Cardiac muscle cell (in vitro differentiated cells and primary cell): ENCODE measurements at places on chromosomes 2 and 18. TPM values are rescaled to one million over a fixed set of nuclear protein-coding genes. Genes with fewer than 3 reads are reported as not detected.

TOGARAM2 gene
- not detected in 2 replicates for polyA plus RNA-seq

BOLL gene
- polyA plus RNA-seq = 0.21 and 0.44 TPM in 2 replicates

ZDBF2 gene
- 4.3 and 10.3 TPM in 2 replicates for polyA plus RNA-seq

LYG1 gene
- 1.7 and 1.8 TPM in 2 replicates for polyA plus RNA-seq

PRKAG3 gene
- polyA plus RNA-seq = 0.12 and 0.17 TPM in 2 replicates

SLC35F6 gene
- 4.2 and 7.2 TPM in 2 replicates for polyA plus RNA-seq

ERICH2 gene
- 2.9 and 6.2 TPM in 2 replicates for polyA plus RNA-seq

NYAP2 gene
- polyA plus RNA-seq = not detected in 2 replicates

STPG4 gene
- polyA plus RNA-seq = not detected in 2 replicates

TRIM54 gene
- 41.6 and 46.7 TPM in 2 replicates for polyA plus RNA-seq

DSG1 gene
- not detected in 2 replicates for polyA plus RNA-seq
